ENCODE measurements at places on chromosomes 4 and X.

GRCh38 chr4:152705903-152706302 lies 26.1 kb upstream of the TMEM154 start:
- DNase-seq: no peak

DNA sequence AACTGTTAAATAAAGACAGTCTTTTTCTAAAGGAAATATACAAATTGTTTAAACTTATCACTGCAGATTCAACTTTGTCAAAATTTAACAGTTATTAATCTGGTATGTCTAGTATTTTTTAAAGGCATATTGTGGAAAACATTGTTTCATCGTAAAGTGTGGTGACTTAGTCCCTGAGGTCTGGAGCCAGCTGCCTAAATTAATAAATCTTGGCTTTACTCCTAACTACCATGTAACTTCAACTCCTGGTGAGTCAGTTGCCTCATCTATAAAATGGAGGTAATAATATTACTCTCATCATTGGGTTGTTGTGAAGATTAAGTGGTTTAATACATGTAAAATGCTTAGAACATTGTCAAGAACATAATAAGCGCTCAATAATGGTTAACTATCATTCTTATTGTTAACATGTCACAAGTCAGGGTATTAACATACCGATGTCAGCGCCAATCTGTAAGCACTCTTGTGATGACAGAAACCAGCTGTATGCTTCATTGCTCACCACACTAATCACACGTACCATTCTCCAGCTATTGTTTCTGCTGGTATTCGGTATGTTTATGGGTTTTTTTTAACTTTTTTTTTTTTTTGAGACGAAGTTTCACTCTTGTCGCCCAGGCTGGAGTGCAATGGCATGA lies 14.1 kb upstream of the SMIM43 start:
- peak; percentile 14 for DNase-seq

- DNase-seq: no peak
Observed at GRCh38 chr4:138510053-138510452, 267.9 kb upstream of the SLC7A11 start.

DNA sequence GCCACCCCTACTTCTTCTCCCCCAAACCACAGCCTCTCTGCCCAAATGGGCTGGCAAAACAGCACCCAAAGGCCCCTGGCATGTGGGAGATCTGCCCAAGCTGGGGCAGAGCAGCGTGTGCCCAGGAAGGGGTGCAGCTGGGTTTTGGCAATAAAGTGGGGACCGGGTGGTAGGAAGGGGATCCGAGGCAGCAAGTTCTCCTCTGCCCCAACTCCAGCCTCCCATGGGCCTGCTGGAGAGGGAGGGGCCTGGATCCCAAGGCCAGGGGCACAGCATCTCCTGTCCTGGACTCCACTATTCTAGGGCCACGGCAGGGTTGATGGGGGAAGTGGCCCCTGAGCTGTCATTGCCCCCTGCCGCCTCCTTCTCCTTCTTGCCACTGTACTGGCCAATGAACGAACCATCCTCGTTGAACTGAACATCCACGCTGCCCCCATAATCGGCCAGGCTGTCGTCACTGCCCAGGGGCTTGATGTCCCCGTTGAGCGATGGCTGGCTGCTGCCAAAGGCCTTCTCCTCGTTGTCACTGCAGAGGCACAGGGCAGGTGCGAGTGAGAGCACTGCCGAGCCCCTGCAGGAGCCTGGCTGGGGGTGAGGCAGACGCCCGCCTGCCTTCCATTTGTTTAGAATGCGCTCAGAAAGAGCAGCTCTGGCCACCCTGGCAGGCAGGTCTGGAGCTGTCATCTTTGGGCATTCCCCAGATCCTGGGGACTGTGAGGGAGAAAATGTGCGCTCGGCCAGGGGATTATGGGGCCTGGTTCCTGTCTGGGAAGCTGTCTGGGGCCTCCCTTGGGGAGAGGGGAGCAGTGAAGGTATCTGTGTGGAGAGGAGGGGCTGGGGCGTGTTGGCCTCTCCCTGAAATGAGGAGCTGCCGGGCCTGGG lies 23.4 kb downstream of the L1CAM start:
- no peak for DNase-seq

DNA sequence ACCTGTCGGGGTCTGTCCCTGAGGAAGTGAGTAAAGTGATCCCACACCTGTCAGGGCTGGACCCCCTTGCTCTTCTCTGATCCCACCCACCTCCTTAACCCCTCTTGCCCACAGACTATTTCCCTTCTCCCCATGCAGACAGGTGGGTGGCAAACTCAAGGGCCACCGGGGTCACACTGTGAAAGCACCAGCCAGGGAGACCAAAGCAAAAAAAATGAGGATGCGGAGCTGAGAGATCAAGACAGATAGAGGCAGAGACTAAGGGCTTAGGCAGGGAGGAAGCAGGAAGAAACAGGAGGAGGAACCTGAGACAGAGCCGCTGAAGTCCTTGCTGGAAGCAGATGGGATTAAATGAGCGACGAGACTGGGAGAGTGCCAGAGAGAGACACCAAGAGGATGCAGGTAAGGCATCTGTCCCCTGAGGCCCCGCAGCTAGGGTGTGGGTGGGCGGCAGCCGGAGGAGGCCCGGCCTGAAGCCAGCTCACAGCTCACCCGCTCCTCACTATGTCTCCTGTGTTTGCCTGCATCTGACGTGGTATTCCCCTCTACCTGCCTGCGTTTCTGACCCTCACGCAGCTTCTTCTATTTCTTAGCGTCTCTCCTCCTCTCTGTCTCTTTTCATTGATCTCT lies 7.2 kb downstream of the TIMM17B start:
- DNase-seq: no peak

- DNase-seq: no peak
Observed at GRCh38 chr4:38995660-38996005, 36.6 kb downstream of the TMEM156 start.

- DNase-seq: no peak
Observed at GRCh38 chrX:106742805-106743204, 16.3 kb downstream of the RNF128 start.

DNA sequence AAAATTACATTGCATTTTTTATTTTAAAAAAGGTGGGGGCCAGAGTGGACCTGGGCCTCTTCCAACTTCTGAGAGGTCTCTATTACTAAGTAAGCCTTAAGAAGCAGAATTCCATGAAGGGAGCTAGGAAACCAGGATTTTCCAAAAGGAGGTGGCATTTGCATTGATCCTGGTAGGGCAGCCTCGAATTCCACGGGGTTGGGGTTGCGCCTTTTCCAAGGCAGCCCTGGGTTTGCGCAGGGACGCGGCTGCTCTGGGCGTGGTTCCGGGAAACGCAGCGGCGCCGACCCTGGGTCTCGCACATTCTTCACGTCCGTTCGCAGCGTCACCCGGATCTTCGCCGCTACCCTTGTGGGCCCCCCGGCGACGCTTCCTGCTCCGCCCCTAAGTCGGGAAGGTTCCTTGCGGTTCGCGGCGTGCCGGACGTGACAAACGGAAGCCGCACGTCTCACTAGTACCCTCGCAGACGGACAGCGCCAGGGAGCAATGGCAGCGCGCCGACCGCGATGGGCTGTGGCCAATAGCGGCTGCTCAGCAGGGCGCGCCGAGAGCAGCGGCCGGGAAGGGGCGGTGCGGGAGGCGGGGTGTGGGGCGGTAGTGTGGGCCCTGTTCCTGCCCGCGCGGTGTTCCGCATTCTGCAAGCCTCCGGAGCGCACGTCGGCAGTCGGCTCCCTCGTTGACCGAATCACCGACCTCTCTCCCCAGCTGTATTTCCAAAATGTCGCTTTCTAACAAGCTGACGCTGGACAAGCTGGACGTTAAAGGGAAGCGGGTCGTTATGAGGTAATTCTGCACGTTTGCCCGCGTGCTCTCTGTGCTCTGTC lies at the start of gene PGK1:
Gene PGK1, plus strand, starts transcription at position 626 of the 824 bp plus-strand sequence. Its CDS starts 93 bp downstream, at position 719.
- DNase-seq: peak; percentile 87

DNA sequence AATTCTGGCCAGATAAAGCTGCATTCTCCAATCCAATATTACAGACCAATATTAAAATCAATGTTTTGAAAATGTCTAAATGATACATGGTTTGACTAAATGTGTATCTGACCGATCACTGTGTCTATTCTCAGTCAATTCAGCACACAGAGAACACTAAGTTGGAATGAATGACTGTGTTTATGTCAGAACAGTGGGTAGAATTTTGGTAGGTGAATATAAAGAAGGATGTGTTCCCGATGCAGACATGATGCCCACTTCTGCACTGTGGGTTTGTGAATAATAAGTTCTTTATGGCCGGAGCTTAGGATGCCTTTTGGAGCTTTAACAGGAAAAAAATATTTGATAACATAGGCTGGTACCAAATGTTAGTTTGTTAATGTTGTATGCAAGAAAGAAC lies 113.2 kb upstream of the GIMD1 start:
- DNase-seq: no peak

- DNase-seq: no peak
Observed at GRCh38 chr4:87120010-87120409, 100.4 kb downstream of the KLHL8 start.
